M059J (cell line): ENCODE measurements at places on chromosomes 5 and 9. TPM values are rescaled to one million over a fixed set of nuclear protein-coding genes. Genes with fewer than 3 reads are reported as not detected.
A peak's percentile ranks its signal among the peaks of the same experiment; 100 is the strongest.

OR1Q1 gene
- not detected in 2 replicates for total RNA-seq

CTNND2 gene
- 0.17 and 1.7 TPM in 2 replicates for total RNA-seq

- peak; percentile 41 for DNase-seq
Observed at GRCh38 chr9:124869986-124870560, 8.1 kb downstream of the ARPC5L start.

DNA sequence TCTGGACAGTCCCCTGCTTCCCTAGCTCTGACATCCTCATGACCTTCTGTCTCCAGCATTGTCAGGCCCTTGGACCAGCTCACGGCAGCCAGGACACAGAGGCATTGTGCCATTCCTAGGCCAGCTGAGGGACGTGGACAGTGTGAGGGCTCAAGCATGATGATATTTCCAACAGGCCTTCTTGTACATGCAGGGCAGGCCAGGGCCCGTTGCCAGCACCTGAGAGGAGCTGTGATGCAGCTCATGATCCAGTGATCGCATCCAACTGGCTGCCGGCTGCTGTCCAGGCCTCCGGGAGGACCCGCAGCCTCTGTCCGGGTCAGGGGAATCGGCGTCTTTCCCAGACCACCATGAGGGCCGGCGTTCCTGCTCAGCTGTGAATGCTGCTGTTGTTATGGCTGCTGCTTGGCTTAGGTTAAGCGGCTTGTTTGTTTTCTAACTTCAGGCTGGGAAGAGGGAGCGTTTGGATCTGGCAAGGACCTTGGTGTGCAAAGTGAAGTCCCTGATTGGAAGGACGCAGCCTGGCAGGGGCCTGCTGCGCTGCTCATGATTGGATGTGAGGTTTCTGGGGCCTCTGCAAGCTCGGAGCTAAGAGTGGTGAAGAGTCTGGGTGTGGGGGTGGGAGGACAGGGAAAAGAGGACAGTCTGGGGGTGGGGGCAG lies 53.8 kb downstream of the PDZD2 start:
- no peak for DNase-seq

BTF3 gene
- 449 and 524 TPM in 2 replicates for total RNA-seq
